T-helper 2 cell treated with Interferon-gamma antibody and Interleukin-4, amounts not matched to agents 5 μg/mL and 100 μg/mL, for 36 hours (primary cell): ENCODE measurements at places on chromosomes 5 and 9.

GRCh38 chr9:27487128-27487640, 36.9 kb upstream of the IFNK start:
- DNase-seq, result no peak

DNA sequence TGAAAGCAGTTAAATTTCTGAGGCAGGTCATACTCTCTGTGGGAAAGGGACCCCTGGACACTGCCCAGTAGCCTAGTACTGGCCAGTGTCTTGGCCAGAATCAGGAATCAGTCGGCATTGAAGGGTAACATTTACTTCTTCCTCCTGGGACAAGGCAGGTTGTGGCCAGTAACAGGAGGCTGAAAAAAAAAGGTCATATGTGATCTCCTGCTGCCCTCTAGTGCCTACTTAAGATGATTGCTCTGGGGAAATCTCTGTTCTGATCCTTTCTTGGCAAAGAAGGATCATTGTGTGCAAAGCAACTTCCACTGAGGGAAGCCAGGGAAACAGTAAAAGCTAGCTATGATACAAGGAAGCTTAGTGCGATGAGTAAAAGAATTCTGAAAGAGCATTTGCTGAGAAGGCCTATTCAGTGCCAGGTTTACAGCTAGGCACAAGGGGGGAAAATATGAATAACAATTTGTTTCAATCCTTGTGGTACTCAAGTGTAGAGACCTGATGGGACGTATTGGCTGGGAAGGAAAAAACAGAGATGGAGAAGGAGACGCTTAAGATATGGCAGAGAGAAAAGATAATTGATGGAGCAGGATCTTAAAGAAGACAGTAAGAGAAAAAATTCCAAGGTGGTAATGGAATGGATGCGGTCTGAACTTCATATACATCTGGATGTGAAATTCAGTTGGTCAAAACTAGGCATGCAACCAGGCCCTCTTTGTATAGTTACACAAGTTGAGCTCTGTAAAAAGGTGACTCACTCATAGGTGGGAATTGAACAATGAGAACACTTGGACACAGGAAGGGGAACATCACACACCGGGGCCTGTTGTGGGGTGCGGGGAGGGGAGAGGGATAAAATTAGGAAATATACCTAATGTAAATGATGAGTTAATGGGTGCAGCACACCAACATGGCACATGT, 25.8 kb upstream of the TRIM32 start:
- no peak for DNase-seq

DNA sequence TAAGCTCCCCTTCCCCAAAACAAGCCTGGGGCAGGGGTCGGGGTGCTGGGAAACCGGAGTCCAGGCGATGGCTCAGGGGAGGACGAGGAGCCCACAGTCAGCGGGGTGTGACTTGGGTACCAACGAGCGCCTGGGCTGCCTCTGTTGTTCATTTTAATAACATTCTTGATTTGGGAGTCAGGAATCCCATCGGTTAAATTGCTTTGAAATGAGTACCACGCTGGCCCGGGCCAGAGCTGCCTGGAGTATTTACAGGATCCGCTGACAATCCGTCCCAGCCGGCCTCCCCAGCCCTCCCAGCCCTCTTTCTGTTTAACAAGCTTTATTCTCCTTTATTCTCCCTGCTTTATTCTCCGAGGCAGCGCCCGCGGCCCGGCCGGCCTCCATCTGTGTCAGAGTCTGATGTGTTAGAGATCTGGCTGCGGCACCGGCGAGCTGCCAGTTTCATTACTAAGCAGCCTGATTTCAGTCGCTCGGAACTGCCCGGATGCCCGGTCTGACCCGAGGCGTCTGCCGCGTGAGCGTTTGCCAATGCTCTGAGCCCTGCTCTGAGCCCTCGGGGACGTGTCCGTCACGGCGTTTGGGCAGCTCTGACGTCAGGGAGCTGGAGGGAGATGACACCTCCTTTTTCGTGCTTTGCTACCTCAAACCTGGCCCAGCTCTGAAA, 16.5 kb upstream of the QRFP start:
- no peak for DNase-seq

DNA sequence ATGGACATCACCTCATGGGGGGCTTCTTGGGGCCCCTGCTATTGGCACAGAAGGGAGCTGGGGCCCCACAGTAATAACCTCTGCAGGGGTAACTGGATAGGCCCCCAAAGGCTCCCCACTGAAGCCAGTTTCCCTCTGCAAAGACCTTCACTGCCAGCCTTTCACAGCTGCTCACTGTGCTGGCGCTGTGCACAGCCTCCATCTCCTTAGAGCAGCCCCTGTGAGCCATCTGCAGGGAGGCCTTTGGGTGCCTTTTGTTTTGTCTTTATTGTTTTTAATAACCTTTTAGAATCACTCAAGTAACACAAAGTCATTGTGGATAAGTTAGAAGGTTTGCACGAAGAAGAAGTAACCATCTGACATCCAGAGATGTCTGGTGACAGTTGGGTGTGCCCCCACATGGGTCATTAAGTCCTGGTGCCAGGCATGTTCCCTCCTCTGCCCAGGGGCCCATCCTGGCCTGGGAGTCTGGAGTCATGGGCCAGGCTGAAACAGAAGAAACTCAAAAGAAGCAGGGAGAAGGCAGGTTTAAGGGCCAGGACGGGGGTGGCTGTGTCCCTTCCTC, 42.7 kb downstream of the NCS1 start:
- DNase-seq, result no peak

DNA sequence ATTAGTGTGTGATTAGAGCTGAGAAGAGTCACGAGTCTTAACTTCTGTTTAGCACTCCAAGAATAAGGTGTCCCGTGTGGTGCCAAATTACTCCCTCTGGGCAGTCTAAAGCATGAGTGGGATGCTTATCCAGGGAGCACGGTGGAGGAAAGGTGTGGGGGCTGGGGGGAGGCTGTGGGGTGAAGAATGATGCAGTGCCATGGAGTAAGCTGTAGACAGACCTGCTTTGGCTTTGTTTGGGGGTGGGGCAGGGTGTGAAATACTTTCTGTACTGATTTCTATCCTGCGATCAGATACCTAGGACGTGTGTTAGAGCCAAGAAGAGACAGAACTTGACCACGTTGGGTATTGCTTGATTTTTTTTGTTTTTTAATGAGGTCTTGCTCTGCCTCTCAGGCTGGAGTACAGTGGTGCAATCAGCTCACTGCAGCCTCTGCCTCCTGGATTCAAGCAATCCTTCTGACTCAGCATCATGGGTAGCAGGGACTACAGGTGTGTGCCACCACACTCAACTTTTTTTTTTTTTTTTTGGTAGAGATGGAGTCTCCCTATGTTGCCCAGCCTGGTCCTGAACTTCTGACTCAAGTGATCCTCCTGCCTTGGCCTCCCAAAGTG, 232.8 kb downstream of the MAN2A1 start:
- no peak for DNase-seq

- no peak for DNase-seq
These were observed 525 bp downstream of the KIF24 start for GRCh38 chr9:34328500-34328986.

GRCh38 chr5:14286007-14286406, 142.9 kb downstream of the TRIO start:
- DNase-seq, result no peak

- DNase-seq, result no peak
These were observed 112.7 kb upstream of the ITGA1 start for GRCh38 chr5:52674815-52675545.

- peak; percentile 55 for DNase-seq
These were observed 583 bp downstream of the DIAPH1 start for GRCh38 chr5:141618030-141618803.

- DNase-seq, result no peak
These were observed 16.2 kb upstream of the GABBR2 start for GRCh38 chr9:98724810-98725530.

- DNase-seq, result no peak
These were observed 141.3 kb upstream of the ALDH1B1 start for GRCh38 chr9:38251036-38251860.

DNA sequence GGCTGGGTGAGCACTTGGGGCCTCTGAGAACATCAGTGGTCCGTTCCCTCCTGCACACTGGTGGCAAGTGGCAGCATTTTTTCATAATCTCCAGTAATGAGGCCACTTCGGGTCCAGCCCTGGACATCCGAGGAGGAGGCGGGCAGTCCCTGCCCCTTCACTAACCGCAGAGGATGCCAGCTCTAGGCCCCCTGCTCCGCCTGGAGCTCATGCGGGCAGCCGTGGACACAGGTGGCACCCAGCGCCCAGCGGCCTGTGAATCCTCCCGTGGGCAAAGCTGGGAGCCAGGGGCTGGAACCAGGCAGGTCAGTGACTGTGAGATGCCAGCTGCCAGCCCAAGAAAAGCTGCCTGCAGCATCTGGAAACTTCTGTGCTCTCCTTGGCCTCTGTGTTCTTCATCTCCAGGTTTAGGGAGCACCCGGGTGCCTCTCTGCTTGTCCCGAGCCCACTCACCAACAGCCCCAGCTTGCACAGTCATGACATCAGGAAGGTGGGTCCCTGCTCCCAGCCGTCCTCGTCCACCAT, 92.4 kb downstream of the KCNT1 start:
- no peak for DNase-seq

GRCh38 chr5:132342291-132343180, 27.0 kb upstream of the SLC22A5 start:
- DNase-seq, result no peak

DNA sequence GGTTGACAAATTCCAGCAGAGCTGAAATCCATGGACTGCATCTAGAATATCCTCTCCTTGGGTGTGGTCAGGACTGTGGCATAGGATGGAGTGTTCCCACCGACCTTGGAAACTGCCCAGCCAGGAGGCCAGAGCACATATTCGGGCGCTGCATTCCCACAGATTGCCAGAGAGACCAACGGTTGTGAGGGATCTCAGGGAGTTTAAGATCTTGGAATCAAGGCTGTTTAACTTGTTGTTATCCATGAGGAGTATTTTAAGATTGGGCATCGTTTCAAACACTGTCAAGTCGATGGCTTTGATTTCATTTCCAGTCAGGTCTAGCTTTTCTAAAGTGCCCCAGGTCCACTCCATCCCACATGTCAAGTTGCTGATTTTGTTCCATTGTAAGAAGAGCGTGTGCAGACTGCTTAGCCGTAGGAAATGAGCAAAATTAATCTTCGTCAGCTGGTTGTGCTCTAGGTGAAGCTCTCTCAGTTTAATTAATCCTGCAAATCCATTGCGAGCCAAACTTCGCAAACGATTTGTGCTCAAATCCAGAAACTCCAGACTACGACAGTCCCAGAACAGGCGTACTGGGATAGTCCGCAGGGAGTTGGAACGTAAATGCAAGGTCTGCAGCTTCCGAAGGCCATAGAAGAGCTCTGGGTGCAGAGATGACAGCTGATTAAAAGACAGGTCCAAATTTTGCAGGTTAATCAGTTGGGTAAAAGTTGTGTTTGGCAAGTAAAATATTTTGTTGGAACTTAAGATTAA, 1.5 kb downstream of the LRRTM2 start:
- DNase-seq, result no peak

- no peak for DNase-seq
These were observed 115.6 kb downstream of the RPS23 start for GRCh38 chr5:82162573-82162972.

DNA sequence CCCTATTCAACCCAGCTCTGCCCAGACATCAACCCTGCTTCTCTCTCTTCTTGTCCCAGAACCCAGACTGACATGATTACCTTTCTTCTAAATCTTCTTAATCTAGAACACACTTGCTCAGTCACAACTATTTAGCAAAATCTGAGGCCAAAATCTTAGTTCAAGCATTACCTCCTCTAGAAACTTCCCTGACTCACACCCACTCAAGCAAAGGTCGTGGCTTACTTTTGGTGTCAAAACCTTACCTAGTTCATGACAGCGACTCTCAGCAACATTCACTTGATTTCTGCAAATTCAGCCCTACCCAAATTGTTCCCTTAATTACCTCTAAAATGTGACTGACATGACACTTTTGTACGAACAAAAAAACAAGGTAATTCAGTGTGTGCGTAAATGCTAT, 130.2 kb downstream of the TLE1 start:
- DNase-seq, result no peak

- DNase-seq, result no peak
These were observed 30.6 kb downstream of the CLINT1 start for GRCh38 chr5:157828105-157828943.

GRCh38 chr9:105425816-105426433, 21.9 kb upstream of the FSD1L start:
- no peak for DNase-seq

- DNase-seq, result no peak
These were observed 19.1 kb downstream of the TGFBI start for GRCh38 chr5:136047858-136048257.

- DNase-seq, result no peak
These were observed 69.0 kb downstream of the CDC14B start for GRCh38 chr9:96550659-96551058.

- DNase-seq, result no peak
These were observed 412 bp downstream of the IZUMO3 start for GRCh38 chr9:24545285-24545684.

DNA sequence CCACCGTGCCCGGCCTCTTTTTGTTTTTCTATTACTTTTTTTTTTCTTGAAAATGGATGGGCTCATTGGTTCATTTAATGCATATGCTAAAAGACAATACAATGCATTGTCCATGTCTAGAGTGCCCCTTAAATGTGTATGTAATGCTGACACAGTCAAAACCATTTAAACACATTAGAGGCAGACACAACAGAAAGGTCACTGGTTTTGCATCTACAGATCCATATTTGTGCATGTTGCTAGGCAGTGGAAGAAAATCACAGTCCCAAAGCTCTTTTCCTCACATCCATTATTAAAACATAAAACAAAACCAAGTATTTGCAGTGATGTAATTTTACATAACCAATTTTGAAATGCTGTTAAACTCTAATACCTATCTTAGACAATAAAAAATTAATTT, 389.0 kb downstream of the TAF11L14 start:
- no peak for DNase-seq

DNA sequence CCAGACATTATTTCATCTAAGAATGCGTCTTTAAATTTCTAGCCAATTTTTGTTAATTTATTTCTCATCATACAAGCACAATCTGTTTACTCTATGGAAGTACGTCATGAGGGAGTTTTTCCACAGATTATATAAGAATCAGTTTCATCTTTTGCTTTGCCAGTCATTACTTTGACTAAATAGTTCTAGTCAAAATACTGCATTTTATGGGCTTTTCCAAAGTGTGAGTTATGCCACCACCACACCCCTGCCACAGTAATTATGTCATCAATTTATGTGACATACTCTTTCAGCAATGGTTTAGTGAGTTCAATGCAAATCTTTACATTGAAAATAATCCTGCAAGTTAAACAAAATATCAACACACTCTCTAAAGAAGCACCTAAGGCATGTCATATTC, 2.0 kb downstream of the RIMOC1 start:
- DNase-seq, result no peak

DNA sequence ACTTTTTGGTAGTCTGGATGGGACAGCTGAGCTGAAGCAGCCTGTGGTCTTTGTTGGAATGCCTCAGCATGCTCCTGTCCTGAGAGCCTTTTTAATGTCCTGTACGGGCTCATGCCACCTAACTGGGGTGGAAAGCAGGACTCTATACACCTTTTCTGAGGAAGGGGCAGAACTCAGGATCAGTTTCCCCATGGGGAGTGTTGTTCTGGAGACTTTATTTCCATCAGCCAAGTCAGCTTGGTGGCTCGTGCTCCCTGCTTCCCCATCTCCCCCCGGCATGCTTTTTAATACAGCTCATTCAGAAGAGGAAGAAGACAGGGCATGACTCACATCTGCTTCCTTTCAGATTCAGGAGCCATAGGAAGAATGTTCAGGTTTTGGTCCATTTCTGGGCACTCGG, 5.1 kb upstream of the SEPTIN8 start:
- no peak for DNase-seq
